ENCODE measurements at places on chromosomes 12 and 14.

DNA sequence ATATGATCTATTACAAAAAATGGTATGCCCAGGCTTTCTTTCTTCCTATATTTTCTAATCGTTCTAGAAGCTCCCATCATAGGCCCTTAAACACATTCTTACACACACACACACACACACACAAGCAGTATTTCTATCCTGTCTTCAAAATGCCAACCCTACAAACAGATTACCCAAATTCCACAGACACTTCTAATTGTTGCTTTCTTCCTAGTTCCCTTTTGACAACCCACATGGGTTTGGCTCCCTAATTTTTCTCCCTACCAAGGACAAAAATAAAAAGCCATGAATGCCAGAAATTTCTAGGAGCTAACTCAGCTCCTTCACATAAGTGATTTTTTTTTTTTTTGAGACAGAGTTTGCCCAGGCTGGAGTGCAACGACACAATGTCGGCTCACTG lies 60.3 kb upstream of the NTF3 start:
- H3K4me3 ChIP-seq = no peak overlapping the region
- no peak for DNase-seq
- H3K27me3 ChIP-seq = no peaks in the 10 kb centered on the region
- no peaks in the 10 kb centered on the region for H3K4me1 ChIP-seq
- H3K36me3 ChIP-seq = no peaks in the 10 kb centered on the region

GRCh38 chr14:75822522-75823141 lies 159.2 kb downstream of the TGFB3 start:
- H3K4me3 ChIP-seq = no peak overlapping the region
- H3K36me3 ChIP-seq = peaks cover 2% of the 10 kb centered on the region
- H3K4me1 ChIP-seq = peaks cover 26% of the 10 kb centered on the region

GRCh38 chr12:123099560-123100192 lies 51.2 kb downstream of the PITPNM2 start:
- H3K36me3 ChIP-seq = no peaks in the 10 kb centered on the region
- no peak overlapping the region for H3K4me3 ChIP-seq
- peaks cover 4% of the 10 kb centered on the region for H3K4me1 ChIP-seq
- DNase-seq = no peak

- H3K27ac ChIP-seq = no peak overlapping the region
- H3K4me1 ChIP-seq = no peaks in the 10 kb centered on the region
- no peaks in the 10 kb centered on the region for H3K36me3 ChIP-seq
These were observed 120.0 kb downstream of the DNAI7 start for GRCh38 chr12:25074954-25075353.

DNA sequence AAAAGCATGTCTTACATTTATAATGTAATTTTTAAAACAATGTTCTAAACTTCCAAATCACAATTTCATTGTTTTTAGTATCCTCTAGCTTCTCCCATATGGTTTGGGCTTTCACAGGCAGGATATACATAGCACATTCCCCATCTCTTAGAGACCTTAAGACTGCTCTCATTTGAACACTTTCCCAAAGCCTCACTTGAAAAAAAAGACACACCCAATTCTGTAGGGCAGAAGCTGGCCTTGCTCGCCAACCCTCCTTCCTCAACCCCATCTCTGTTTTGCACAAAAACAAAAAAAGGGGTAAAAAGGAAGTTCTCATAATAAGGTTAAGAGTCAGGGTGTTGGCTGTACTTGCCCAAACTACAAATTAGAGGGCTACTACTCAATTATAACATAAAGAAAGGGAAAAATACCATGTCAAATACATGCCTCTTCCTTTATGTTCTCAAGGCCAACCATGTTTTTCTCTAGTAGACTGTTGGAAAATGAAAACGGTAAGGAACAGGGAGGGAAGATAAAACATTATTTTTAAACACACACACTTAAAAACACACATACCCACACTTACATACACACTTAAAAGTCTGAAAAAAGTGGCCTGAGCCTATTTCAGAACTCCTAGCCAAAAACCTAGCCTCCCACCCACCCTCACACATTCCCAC lies 9.9 kb upstream of the KANSL2 start:
- no peak for DNase-seq
- no peaks in the 10 kb centered on the region for H3K27me3 ChIP-seq
- no peak overlapping the region for H3K4me3 ChIP-seq
- no peaks in the 10 kb centered on the region for H3K4me1 ChIP-seq
- H3K27ac ChIP-seq = no peak overlapping the region

GRCh38 chr12:132582582-132583410 lies 27.6 kb downstream of the LRCOL1 start:
- no peak overlapping the region for H3K27ac ChIP-seq
- DNase-seq = no peak
- H3K36me3 ChIP-seq = peaks cover 9% of the 10 kb centered on the region

DNA sequence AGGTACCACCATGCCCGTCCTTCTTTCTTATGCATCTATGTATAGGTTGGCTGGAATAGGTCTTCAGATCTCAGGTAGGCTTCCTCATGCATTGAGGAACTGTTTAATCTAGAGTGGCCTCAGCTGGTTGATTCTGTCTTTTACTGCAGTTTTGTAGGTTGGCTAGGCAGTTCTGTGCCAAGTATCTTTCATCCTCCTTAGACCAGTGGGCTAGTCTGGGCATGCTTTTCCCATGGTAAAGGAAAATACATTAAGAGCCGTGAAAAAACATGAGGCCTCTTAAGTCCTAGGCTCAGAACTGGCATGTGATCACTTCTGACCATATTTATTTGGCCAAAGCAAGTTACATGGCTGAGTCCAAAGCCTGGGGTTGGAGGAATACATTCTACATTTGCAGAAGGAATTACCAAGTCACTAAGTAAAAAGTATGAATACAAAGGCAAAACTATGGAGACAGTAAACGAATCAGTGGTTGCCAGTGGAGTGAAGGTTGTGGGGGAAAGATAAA lies 137.3 kb downstream of the WIF1 start:
- no peaks in the 10 kb centered on the region for H3K36me3 ChIP-seq
- no peak for DNase-seq
- H3K27ac ChIP-seq = peak overlapping the region; percentile 6
- H3K4me1 ChIP-seq = peaks cover 9% of the 10 kb centered on the region

DNA sequence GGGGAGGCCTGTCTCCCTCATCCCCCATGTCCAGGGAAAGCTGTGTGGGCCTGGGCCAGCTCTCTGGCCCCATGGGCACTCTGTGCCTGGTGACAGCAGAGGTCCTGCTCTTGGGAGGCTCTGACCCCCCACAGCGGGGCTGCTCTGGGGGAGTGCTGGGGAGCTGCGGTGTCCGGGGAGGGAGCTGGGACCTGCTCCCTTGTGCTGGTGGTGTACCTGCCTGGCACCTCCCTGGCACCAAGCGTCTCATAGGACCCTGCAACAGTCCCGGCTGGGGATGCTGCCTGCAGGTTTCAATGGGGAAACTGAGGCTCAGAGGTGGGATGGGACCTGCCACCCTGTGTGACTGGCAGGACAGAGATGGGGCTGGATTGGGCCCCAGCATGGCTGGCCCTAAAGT lies 111.3 kb downstream of the KIF26A start:
- no peaks in the 10 kb centered on the region for H3K36me3 ChIP-seq
- no peaks in the 10 kb centered on the region for H3K27me3 ChIP-seq
- H3K27ac ChIP-seq = no peak overlapping the region

GRCh38 chr12:22321638-22322037 lies 12.9 kb downstream of the ST8SIA1 start:
- no peak overlapping the region for H3K27ac ChIP-seq
- no peak for DNase-seq
- no peaks in the 10 kb centered on the region for H3K27me3 ChIP-seq
- no peaks in the 10 kb centered on the region for H3K36me3 ChIP-seq

DNA sequence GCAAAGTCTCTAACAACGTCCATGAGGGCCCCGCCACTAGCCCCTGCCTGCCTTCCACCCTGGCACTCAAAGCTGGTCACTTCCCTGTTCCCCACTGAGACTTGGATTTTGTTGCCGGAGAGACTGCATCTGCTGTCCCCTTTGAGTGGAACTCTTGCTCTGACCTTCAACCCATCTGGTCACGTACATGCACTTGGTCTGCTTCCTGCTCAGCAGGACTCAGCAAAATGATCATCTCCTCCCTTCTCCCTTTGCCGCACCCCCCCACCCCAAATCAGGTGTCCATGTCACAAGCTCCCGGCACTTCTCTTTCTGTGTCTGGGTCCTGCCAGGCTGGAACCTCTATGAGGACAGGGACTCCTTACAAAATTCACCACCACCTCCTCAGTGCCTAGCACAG lies 180.9 kb downstream of the CHST11 start:
- H3K4me3 ChIP-seq = no peak overlapping the region
- no peaks in the 10 kb centered on the region for H3K36me3 ChIP-seq
- DNase-seq = no peak
- H3K4me1 ChIP-seq = no peaks in the 10 kb centered on the region
- no peaks in the 10 kb centered on the region for H3K27me3 ChIP-seq

DNA sequence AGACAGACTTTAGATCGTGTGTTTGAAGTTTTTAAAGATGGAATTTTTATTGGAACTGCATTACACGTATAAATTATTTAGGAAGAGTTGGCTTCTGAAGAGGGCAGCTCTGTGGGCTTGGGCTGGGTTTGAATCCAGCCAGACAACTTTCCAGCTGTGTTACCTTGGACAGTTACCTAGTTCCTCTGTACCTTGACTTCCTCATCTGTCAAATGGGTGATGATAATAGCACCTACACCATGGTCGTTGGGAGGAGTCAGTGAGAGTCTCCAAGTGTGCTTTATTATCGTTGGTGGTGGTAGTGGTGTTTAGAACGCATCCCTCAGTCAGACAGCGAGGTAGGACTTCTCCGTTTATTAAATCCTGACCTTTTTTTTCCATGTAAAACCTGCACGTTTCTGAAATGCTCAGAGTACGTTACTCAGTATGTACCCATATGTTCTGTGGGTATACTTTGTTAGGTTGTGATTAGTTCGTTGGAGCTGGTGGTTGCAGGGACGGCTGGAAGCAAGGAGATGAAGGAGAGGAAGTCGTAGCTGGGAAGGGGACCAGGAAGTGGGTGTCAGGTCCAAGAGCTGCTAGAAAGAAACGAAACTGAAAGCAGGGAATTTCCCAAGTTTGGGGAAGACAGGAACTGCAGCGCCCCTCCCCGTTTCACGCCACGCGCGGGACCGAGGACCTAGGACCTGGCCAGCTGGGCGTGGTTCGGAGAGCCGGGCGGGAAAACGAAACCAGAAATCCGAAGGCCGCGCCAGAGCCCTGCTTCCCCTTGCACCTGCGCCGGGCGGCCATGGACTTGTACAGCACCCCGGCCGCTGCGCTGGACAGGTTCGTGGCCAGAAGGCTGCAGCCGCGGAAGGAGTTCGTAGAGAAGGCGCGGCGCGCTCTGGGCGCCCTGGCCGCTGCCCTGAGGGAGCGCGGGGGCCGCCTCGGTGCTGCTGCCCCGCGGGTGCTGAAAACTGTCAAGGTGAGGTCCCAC lies at the start of gene OAS3:
TSS of gene OAS3 (plus strand) at position 734 of the 979 bp plus-strand sequence. CDS start at position 791, 57 bp downstream.
- DNase-seq = peak; percentile 64
- H3K27ac ChIP-seq = peak within 1 kb of the TSS; percentile 70
- peak within 1 kb of the TSS; percentile 82 for H3K4me3 ChIP-seq
- peaks cover 38% of the 10 kb centered on the region for H3K4me1 ChIP-seq

DNA sequence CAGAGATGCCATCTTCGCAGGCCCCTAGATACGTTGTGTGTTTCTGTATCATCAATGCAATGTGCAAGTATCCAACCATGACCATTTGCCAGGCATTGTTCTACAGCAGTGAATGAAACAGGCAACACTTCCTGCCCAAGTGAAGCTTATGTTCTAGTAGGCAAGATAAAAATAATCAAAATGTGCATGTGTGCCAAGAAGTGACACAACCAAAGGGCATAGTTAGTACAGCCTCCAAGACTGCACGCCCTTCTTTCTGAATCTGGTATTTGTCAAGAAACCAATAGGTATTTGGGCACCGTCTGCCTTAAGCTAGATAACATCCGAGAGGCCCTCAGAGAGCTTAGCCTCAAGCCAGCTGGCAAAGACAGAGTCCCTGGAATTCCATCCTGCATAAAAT lies 152.0 kb downstream of the TMEM132C start:
- H3K36me3 ChIP-seq = no peaks in the 10 kb centered on the region
- H3K4me3 ChIP-seq = no peak overlapping the region
- no peaks in the 10 kb centered on the region for H3K27me3 ChIP-seq
- H3K27ac ChIP-seq = no peak overlapping the region
- no peaks in the 10 kb centered on the region for H3K4me1 ChIP-seq

DNA sequence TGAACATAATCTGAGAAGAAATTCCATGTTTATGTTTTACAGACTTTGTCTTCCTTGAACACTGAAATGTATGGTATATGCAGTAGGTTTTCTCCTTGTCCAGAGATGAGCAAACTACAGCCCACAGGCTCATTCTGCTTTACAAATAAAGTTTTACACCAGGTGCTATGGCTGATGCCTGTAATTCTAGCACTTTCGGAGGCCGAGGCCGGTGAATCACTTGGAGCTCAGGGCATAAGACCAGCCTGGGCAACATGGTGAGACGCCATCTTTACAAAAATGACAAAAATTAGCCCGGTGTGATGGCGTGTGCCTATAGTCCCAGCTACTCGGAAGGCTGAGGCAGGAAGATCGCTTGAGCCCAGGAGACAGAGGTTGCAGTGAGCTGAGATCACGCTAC lies 64.7 kb downstream of the LRP6 start:
- H3K27me3 ChIP-seq = no peaks in the 10 kb centered on the region
- peaks cover 2% of the 10 kb centered on the region for H3K36me3 ChIP-seq
- no peak overlapping the region for H3K27ac ChIP-seq
- H3K4me1 ChIP-seq = no peaks in the 10 kb centered on the region
- DNase-seq = no peak

DNA sequence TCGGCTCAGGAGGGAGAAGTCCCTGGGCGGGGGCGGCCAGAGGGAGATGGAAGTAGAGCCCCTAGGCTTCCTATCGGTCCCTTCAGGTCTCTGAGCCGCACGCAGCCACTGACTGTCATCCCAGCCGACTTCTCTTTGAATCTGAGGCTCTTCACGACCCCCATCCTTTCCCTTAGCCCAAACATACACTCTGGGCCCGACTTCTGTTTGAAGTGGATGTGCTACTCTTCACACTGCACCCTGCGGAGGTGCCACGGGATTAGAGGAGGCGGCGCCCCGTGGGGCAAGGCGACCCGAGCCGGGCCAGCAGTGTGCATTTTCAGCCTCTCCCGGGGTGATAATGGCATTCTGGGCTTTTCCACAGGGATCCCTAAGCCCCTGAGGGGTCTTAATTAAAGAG lies 6.0 kb upstream of the DACT1 start:
- no peak overlapping the region for H3K4me3 ChIP-seq
- no peak overlapping the region for H3K27ac ChIP-seq
- DNase-seq = no peak

DNA sequence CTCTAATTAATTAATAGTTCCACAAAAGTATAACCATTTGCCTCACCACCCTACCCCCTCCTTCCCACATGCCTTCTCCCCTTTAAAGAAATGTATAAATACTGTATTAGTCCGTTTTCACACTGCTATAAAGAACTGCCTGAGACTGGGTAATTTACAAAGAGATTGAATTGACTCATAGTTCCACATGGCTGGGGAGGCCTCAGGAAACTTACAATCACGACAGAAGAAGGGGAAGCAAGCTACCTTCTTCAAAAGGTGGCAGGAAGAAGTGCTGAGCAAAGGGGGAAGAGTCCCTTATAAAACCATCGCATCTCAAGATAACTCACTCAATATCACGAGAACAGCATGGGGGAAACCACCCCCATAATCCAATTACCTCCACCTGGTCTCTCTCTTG lies 8.2 kb upstream of the RESF1 start:
- DNase-seq = no peak
- H3K27me3 ChIP-seq = no peaks in the 10 kb centered on the region
- H3K4me1 ChIP-seq = no peaks in the 10 kb centered on the region
- H3K27ac ChIP-seq = no peak overlapping the region
- H3K36me3 ChIP-seq = no peaks in the 10 kb centered on the region
- no peak overlapping the region for H3K4me3 ChIP-seq
